Muscle of leg (tissue), 16 donors: ENCODE measurements at places on chromosomes 6 and 20. TPM values are rescaled to one million over a fixed set of nuclear protein-coding genes. Genes with fewer than 3 reads are reported as not detected.

The APOM gene
- polyA plus RNA-seq = 3.7 TPM

The WFDC5 gene
- polyA plus RNA-seq = not detected

The SLC4A11 gene
- 0.59 TPM for polyA plus RNA-seq

The LINC00237 gene
- 0.14 TPM for polyA plus RNA-seq

DNA sequence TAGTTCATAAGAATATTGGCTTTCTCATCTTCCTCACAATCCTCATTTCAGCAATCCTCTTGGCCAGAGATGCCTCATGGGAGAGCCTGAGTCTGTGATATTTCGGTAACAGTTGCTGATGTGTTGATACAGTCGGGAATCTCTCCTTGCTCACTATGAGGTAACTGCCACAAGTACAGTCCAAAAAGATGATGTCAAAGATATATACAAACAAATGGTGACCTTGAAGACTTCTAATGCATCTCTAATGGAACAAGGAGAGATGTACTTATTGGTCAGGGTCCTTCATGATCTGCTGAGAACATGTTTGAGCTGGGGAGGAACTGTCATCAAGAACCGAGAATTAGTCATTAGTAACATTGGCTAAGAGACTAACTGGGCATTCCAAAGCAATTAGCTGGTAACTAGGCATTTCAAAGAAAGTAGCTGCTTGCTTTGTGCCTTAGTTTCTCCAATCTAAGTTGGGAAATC lies 56.1 kb downstream of the FILIP1 start:
- peak overlapping the region; percentile 88 for H3K27ac ChIP-seq
- no peaks in the 10 kb centered on the region for H3K27me3 ChIP-seq
- DNase-seq = peak; percentile 98
- H3K36me3 ChIP-seq = no peaks in the 10 kb centered on the region
- H3K4me1 ChIP-seq = peaks cover 16% of the 10 kb centered on the region

- H3K36me3 ChIP-seq = no peaks in the 10 kb centered on the region
- no peak overlapping the region for H3K27ac ChIP-seq
- H3K4me1 ChIP-seq = no peaks in the 10 kb centered on the region
- H3K27me3 ChIP-seq = no peaks in the 10 kb centered on the region
Measured at GRCh38 chr6:130453230-130453629, 87.4 kb downstream of the TMEM200A start.

DNA sequence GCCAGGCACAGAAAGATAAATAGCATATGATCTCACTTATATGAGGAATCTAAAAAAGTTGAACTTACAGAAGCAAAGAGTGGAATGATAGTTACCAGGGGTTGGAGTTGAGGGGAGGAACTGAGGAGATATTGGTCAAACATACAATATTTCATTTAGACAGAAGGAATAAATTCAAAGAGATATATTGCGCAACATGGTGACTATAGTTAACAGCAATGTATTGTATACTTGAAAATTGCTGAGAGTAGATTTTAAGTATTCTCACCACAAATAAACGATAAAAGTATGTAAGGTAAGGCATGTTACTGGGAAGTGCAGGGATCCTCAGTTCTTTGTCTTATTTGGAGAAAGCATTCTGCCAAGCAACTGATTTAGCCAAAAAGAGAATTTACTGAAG lies 171.9 kb downstream of the LMBRD1 start:
- H3K27me3 ChIP-seq = no peaks in the 10 kb centered on the region
- no peaks in the 10 kb centered on the region for H3K4me1 ChIP-seq
- no peak overlapping the region for H3K4me3 ChIP-seq
- DNase-seq = no peak
- H3K27ac ChIP-seq = no peak overlapping the region

DNA sequence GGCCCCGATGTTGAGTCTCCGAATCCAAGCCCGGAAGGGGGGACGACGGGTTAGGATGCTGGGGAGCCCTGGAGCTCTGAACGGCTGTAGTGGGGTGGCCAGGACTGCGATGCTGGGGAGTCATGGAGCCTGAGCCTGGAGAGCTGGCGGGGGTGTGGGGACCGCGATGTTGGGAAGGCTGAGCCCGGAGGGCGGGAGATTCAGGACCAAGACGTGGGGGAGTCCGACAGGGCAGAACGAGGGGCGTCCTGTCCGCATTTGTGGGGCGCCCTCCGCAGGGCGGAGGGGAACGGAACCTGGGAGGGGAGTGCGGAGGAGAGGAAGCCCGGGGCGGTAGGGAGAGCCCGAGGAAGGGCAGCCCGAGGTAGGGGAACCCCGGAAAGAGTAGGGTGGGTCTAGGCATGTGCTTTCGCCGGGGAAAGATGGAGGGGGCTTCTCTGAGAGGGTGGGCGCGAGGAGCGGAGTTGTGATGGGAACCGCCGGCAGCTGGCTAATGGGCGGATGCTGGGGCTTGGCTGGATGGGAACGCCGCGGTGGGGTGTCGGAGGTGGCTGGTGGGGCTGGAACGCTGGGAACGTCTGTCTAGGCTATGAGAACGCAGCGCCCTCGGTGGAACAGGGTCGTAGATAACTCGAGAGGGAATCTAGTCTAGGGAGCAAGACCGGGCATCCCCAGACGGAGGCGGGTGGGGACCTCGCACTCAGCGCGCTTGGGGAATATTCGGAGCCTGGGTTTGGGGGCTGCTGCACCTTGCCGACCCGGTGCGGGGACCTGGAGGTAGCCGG lies 684 bp downstream of the PAQR8 start:
- peak overlapping the region; percentile 79 for H3K27ac ChIP-seq
- peak; percentile 44 for DNase-seq
- H3K36me3 ChIP-seq = no peaks in the 10 kb centered on the region
- H3K27me3 ChIP-seq = peaks cover 2% of the 10 kb centered on the region

The CCN6 gene
- 0.11 TPM for polyA plus RNA-seq
